Heart left ventricle (tissue), 16 donors: ENCODE measurements at places on chromosomes 2 and 18. TPM values are rescaled to one million over a fixed set of nuclear protein-coding genes. Genes with fewer than 3 reads are reported as not detected.

DNA sequence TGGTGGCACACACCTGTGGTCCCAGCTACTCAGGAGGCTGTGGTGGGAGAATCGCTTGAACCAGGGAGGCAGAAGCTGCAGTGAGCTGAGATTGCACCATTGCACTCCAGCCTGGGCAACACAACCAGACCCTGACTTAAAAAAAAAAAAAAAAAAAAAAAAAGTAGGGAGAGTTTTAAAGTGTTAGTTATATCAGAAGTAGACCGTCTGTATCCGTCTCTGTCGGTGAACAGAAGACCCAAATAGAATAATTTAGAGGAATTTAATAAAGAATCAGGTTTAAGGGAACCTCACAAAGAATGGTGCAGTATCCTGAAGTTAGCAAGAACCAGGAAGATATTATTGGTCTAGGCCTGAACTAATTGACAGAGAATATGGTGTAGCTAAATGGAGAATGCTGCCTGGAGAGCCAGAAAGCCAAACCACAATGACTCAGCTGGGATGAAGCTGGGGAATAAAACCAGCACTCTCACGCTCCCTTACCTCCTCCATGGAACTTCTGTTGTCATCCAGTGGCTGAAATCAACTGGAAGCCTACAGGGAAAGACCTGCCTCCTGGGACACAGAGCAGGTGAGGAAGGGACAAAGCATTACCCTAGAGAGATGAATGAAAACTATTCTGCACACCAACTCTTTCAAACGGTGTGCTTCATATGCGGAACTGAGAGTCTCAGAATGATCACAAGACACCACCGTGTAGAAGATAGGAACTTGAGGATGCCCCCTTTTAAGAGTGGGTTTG lies 39.1 kb upstream of the PLEKHM3 start:
- no peak for DNase-seq

DNA sequence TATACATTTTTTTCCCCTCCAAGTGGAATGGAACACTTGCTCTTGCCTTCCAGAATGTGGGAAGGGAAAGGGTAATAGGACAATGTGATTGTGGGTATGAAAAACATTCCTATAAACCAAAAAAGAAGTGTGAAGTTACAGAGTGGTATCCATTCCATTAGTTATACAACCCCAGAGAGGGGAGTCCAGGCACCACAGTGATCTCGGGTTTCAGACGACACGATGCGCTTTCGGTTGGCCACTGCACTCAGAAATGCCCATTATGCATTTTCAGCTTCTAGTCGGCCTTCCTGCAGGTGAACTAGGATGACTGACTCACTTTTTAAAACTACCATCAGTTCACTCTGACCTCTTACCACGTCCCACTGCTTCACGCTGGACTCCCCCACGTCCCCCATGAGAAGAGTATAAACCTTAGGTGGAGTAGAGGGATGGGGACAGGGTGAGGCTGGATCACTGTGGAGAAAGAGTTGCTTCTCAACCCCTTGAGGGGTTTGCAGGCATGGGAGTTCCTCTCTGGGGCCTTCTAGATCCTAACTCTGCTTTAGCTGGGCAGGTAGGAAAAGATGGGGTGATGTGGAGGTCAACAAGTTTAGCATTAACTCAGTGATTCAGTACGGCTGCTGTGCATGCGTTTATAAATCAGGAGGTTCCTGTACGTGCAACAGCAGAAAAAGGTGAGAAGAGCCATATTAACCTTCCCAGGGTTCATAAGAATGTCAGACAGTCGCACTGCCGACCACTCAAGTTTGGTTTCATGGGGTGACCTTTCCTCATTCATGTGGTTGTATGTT lies 50.5 kb downstream of the ZNF532 start:
- DNase-seq, result no peak

GRCh38 chr2:138356178-138356577 lies 145.4 kb upstream of the SPOPL start:
- DNase-seq, result no peak

DNA sequence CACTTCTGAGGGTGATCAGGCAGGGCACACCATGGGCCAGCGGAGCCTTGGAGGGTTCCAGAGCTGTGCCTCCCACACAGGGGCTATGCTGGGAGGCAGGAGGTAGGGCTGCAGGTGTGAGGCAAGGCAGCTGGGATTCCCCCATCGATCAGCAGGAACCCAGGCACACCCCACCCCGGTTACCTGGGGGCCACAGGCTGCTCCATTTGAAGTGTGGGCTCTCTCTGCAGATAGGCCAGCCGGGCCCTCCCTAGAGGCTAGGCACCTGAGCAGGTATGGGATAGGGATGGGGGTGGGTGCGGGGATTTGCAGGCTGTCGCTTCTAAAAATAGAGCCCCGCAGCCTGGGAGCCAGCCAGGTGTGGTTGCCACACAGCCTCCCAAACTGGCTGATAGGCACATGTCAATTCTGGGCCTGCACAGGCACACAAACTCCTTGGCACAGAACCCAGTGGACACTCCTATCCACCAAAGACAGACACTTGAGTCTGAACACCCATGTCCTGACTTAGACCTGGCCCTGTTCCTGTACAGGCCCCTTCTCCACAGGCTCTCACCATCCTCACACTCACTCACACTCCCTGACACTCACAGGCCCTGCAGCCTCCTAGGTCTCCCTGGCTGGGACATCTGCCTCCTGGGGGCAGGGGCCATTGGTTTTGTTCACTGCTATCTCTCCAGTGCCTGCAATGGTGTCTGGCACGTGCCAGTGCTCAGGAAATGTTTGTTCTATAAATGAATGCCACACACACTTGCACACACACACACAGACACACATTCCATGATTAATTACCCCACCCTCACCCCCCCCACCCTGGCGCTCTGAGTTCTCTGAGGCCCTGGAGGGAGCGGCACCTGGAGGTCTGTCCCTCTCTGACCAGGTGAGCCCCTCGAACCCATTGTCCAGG lies 73.4 kb downstream of the ZFP36L2 start:
- DNase-seq, result peak; percentile 84

GRCh38 chr2:201986463-201986735 lies 47.3 kb upstream of the FZD7 start:
- no peak for DNase-seq

The SH3RF3 gene
- total RNA-seq, result 7.9 TPM

The UGT1A5 gene
- total RNA-seq, result not detected

The UGT1A3 gene
- not detected for total RNA-seq
